NCI-H1092 (cell line): ENCODE measurements at places on chromosomes 2 and 18.

DNA sequence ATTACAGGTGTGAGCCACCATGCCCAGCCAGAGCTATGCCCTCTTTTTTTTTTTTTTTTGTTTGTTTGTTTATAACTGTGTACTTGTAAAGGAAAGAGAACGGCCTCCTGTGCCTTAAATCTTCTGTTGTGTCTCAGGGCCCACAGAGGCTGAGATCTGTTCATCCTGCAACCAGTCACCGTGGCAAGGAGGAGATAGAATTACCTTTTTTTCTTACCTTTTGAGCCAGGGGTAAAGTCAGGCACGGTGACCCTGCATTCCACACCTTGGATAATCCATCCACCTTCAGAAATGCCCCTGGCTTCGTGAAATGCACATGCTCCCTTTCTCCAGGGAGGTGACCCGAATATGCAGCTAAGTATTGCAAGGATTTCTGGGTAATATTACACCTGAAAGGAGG is 12.8 kb downstream of the NEDD4L start:
- no peak for DNase-seq

DNA sequence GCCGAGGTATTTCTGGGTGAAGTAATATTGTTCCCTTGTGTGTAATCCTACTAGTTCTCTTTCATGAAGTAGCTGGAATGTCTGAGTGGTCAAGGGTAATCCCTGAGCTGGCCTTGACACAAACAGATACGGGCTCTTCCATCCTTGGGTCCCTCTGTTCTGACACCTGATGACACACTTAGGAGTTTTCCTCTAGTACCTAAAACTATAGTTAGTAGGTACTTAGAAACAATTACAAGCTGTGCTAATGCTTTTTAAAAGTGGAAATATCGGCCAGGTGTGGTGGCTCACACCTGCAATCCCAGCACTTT is 59.2 kb upstream of the IL1R1 start:
- no peak for DNase-seq

DNA sequence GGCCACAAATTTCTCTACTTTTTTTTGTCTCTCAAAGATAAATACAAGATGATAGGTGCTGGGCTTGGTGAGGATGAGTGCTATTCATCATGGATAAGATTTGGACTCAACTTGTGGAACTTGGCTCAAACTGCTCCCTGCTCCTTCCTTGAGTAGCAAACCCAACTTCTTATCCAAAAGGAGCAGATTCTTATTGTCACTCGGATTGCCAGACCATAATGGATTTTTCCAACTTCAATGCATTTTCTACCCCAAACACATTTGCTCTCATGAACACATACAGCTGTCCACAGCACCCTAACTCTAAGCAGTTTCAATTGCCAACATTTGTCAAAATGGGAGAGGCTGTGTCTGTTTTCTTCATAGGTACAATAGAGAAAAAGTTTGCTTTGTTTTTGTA is 99.5 kb upstream of the APCDD1 start:
- no peak for DNase-seq

- DNase-seq, result peak; percentile 1
Measured at GRCh38 chr2:56077359-56077915, 106.4 kb upstream of the CCDC85A start.

DNA sequence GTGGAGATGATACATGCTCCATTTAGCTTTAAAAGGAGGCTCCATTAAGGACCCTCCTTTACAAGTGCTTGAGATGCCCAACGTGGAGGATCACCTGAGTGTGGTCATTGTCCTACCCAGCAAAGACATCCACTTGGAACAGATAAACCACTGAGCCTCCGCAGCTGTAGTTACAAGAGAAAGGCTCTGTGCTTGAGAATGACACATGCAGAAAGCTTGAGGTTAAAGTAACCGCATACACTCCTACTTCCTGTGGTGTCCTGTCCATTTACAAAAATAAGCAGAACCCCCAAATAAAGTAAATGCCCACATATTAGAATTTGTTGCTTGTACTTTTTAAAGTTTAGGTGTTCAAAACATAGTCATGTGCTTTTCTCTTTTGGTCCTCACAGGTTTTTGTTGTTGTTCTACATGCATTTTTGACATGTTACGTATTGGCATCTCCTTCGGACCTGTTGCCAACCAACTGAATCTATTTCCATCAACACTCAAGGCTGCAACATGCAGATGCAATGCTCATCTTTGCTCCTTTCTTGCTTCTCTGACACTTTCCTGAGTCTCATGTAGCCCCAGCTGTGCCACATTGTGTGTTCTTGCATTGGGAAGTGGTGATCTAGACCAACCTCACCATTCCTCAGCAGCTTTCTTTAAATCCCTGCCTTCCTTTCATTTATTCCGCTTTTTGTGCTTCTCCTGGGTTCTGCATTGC is 56.0 kb downstream of the SERPINB7 start:
- no peak for DNase-seq

GRCh38 chr2:55976681-55977080 is 53.1 kb upstream of the EFEMP1 start:
- no peak for DNase-seq

DNA sequence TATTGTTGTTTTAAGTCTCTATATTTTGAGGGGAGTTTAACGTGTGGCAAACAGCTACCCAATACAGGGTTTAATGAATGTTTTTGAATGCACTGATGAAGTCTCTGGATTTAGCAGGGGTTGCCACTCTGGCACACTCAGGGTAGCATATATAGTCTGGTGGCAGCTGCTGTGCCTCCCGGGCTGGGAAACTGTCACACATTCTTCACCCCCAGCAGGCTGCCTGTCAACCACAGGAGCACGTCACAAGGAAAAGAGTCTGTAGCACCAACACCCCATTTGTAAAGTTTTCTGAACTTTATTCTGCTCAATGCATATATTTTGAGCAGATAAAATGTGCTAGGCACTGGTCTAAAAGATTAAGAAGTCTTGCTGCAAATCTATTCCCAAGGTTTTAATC is 39.3 kb downstream of the NGEF start:
- no peak for DNase-seq

DNA sequence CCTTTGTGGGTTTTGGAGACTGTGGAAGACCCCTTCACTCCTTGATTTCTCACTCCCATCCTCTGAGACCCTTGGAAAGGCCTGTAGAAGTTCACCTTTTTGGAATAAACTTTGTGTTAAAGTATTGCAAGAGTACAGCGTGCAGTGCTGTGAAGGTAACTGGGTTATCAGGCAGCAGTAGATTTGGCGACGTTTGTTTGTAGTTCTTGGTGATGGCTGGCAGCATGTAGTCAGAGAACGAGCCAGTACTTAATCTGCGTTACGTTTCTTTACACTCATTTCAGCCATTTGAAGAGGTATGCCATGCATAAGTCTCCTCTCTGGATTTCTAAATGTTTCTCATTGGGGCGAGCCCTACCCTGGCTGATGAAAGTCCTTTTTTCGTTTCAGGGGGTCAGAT is 64.6 kb downstream of the TSHZ1 start:
- no peak for DNase-seq

GRCh38 chr18:11791131-11791530 is 60.1 kb upstream of the CHMP1B start:
- DNase-seq, result no peak

GRCh38 chr2:80112790-80113189 is 191.8 kb downstream of the LRRTM1 start:
- no peak for DNase-seq

- DNase-seq, result no peak
Measured at GRCh38 chr18:50886929-50887328, 8.0 kb downstream of the ME2 start.

DNA sequence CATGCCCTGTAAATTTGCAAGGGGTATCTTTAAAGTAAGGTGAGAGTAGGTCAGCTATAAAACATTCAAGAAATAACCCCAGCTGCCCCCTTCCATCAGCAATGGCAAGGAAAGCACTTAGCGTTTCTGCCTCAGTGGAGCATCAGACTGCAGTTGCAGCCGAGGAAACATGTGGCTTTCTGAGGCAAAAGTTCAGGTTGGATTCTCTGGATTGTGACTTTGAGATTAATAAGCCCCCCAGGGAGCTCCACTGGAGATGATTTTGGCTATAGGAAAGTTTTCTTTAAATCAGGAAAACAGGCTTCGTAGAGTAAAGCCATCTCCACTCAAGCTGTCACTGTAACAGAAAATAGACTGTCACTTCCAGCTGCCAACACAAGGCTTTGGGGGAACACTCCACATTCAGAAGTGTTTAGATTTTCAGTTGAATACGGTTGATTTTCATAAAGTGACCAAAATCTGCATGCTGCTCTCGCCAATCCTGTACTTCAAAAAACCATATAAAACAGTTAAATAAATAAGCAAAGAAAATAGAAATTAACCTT is 15.3 kb upstream of the RIT2 start:
- no peak for DNase-seq

- DNase-seq, result peak; percentile 97
Measured at GRCh38 chr18:57630002-57630753, 8.5 kb upstream of the NARS1 start.

- no peak for DNase-seq
Measured at GRCh38 chr2:68994864-68995263, 18.1 kb upstream of the ANTXR1 start.

GRCh38 chr2:72925328-72925943 is 8.1 kb downstream of the EMX1 start:
- no peak for DNase-seq

- DNase-seq, result no peak
Measured at GRCh38 chr2:201696151-201696659, 2.2 kb downstream of the MPP4 start.

GRCh38 chr18:23920054-23920453 is 94.5 kb upstream of the TTC39C start:
- DNase-seq, result no peak
